ENCODE measurements at places on chromosomes 6 and 20. TPM values are rescaled to one million over a fixed set of nuclear protein-coding genes. Genes with fewer than 3 reads are reported as not detected.

HTR1E gene
- not detected for total RNA-seq

SLC13A3 gene
- total RNA-seq = not detected

DPPA5 gene
- not detected for total RNA-seq

CD93 gene
- 0.08 TPM for total RNA-seq

HRH3 gene
- not detected for total RNA-seq

RANBP9 gene
- total RNA-seq = 54.9 TPM

SLC26A8 gene
- total RNA-seq = not detected

COX7A2 gene
- 495 TPM for total RNA-seq

REV3L gene
- total RNA-seq = 17.0 TPM

ZBTB22 gene
- 4.5 TPM for total RNA-seq

OVOL2 gene
- total RNA-seq = not detected

HLA-DRA gene
- 9.8 TPM for total RNA-seq

GSTA4 gene
- 8.4 TPM for total RNA-seq

CDSN gene
- total RNA-seq = not detected

ASIP gene
- total RNA-seq = not detected

PSORS1C2 gene
- total RNA-seq = not detected

MDFI gene
- total RNA-seq = not detected

CYP39A1 gene
- total RNA-seq = not detected

PRSS35 gene
- not detected for total RNA-seq

PLCB1 gene
- 2.8 TPM for total RNA-seq

EYS gene
- not detected for total RNA-seq

NRSN1 gene
- total RNA-seq = not detected

PRKN gene
- 0.26 TPM for total RNA-seq

WFDC6 gene
- total RNA-seq = not detected

DDO gene
- not detected for total RNA-seq

MYB gene
- total RNA-seq = 36.6 TPM

STMND1 gene
- total RNA-seq = not detected

HS3ST5 gene
- total RNA-seq = not detected

IMPG1 gene
- not detected for total RNA-seq

GPX6 gene
- total RNA-seq = not detected

PAX1 gene
- not detected for total RNA-seq

LRRC1 gene
- total RNA-seq = 1.5 TPM

NMBR gene
- not detected for total RNA-seq

ARMC12 gene
- 2.0 TPM for total RNA-seq

GMPR gene
- total RNA-seq = 3.3 TPM

PKIB gene
- 0.52 TPM for total RNA-seq

WASF1 gene
- total RNA-seq = 5.3 TPM

RBM39 gene
- 349 TPM for total RNA-seq

PRND gene
- total RNA-seq = not detected

PROKR2 gene
- total RNA-seq = not detected

BACH2 gene
- total RNA-seq = 73.1 TPM

FAM50B gene
- total RNA-seq = 8.7 TPM

NKX2-4 gene
- total RNA-seq = not detected

LINC00237 gene
- total RNA-seq = not detected

CCN6 gene
- 0.30 TPM for total RNA-seq

DPM1 gene
- 84.6 TPM for total RNA-seq

SCUBE3 gene
- not detected for total RNA-seq

BNIP5 gene
- total RNA-seq = not detected

MAP3K5 gene
- 3.9 TPM for total RNA-seq

PPP1R14C gene
- 0.33 TPM for total RNA-seq

ABHD16B gene
- not detected for total RNA-seq

GPSM3 gene
- 68.4 TPM for total RNA-seq

Measured in activated naive CD8-positive, alpha-beta T cell treated with anti-CD3 and anti-CD28 coated beads for 36 hours (primary cell).